ENCODE measurements at places on chromosomes 5 and 9.
A peak's percentile ranks its signal among the peaks of the same experiment; 100 is the strongest.

DNA sequence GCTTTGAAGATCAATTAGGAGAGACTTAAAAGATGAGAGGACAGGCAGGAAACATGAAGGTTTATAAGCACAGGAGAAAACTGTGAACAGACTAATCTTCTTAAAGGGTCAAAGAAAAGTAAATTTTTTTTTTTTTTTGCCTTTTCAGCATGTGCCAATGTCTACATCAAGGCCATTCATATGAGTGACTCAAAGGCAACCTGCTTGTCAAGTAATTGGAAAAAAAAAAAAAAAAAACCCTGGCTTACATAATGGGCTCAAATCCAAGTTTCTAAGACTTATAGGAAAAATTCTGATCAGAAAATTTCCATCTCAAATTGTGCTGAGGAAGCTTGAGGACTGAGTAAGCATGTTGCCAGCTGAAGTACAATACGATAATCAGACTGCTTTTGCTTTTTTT, 15.9 kb downstream of the PPP2R2B start:
- DNase-seq, result no peak

DNA sequence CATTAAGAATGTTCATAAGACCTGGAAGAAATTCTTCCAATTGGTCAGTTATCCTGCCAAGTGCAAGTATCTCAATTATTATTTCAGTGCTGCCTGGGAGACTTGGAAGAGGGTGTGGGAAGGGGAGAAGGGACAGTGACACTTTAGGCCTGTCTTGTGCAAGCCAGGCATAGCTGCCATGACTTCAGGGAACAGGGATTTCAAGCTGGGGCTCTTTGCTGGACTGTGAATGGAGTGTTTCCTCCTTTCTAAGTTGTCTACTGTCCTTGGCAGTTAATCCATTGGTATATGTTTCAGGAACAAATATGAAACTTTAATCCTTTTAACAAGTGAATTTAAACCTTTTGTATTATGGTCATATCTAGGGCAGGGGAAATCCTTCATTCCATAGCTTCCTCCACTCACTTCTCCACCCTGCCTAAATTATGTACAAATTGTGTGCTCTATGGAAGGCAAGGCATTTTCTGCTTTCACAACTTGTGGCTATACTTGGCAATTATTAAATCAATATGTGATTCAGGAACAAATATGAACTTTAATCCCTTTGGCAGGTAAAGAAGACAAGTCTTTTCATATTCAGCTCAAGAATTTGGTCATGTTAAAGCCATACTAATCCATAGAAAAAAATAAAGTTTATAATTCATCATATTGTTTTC, 72.7 kb upstream of the IL33 start:
- DNase-seq, result no peak

- DNase-seq, result no peak
These were observed 79.4 kb downstream of the AMBP start for GRCh38 chr9:113998525-113999255.

DNA sequence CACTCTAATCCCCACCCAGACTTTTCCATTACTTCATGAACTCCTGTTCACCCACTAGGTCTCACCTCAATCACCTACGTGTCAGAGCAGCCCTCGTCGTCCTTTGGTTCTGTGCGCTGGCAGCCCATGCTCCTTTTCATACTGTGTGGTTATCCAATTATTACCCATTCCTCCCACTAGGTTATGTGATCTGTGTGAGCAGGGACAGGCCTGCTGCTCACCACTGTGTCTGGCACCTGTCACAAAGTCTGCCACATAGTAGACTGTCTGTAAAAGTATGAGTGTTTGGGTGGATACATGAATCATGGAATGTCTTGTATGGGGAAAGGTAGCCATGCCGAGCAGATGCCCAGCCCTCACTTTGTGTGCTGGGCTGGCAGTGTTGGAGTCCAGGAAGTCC, 12.1 kb upstream of the SMAD5 start:
- DNase-seq, result no peak

DNA sequence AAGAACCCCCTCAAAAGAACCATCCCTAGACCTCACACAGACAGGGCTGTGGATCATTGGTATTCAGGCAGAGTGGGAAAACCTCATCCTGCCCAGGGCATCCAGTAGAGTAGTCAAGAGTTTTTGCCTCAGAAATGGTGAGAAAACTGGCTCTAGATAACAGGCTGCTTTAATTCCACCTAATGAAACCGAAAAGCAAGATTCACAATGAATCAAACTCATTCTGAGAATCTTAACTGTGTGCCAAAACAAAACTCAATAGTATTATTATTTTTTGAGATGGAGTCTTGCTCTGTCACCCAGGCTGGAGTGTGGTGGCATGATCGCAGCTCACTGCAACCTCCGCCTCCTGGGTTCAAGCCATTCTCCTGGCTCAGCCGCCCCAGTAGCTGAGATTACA, 17.8 kb upstream of the NPM1 start:
- no peak for DNase-seq

DNA sequence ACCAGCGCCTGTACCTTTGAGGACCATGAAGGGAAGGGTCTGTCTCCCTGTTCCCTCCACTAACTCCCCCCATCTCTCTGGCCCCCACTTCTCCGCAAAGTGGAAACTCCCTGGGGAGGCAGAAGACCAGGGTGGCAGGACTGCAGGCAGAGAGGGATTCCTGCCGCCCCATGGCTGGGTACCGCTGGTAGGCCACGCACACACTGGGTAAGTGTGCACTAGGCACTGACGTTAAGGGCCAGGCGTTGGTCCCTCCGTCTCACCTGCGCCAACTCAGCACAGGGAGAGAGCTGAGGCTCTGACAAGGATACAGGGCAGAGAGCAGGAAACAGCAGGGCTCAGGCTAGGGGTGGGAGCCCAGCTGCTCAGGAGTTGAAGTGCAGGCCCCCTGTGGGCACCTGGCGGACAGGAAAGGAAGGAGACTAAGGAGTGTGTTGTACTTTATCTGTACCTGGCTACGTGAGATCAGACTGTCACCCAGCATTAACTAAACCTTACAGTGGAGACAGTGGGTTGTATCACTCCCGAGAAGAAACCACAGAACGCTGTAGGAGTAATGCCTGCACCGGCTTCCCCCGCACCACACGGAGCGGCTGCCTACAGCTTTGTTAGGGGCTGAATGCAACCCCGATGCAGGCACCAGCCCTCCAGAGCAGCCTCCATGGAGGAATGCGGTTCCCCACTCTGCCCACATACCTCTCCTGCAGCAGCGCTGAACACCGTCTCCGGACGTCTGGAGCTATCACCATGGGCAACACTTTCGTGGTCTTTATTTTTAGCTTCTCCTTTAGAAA, 34.2 kb upstream of the CLPTM1L start:
- no peak for DNase-seq

DNA sequence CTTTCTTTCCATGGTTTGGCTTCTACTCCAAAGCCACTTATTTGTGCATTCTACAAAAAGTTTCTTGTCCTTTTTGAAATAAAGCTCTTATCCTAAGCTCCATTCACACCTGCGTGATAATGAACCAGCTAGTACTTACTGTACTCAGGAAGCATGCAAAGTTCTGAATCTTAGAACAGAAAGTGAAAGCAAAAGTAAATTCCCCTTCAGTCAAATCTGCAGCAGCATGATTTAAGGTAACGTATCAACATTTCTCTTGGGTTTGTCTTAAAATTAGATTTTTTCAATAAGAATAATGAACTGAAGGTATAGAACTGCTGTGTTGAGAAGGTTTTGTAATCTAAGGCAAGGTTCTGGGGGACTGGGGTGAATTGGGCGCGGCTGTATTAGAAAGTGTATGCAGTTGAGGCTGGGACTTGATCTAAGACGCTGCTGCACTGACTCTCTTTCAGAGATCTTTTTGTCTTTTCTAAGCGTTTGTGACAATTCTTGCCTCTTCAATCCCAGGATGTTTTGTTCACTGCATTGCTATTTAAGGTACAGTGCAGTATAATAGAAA, at the start of gene ERAP2:
ERAP2 (plus strand) TSS at position 209 of the 559 bp plus-strand sequence. CDS start 3,186 bp downstream, outside the sequence.
- no peak for DNase-seq

GRCh38 chr9:22446589-22446949, at the start of gene DMRTA1:
DMRTA1 (plus strand) TSS chr9:22446824; CDS start chr9:22447066, 242 bp downstream.
- no peak for DNase-seq

DNA sequence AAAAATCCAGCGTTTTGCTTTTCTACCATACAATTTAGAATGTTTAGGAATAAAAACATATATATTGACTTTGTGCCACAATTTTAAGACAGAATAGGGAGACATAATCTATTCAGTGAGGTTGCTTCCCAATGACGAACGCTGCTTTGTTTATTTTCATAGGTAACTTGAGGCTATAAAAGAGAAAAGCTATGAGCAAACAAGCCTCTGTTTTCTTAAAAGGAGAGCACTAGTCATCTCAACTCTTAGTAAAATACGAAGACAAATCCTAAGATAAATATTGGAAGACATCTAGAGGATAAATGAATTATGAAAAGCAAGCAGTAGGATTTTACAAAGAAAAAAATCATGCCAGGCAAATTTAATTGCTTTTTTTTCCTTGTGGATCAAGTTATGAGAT, 363.6 kb downstream of the ANXA1 start:
- DNase-seq, result no peak

- DNase-seq, result no peak
These were observed 2.2 kb upstream of the LPAR1 start for GRCh38 chr9:111040494-111040893.

DNA sequence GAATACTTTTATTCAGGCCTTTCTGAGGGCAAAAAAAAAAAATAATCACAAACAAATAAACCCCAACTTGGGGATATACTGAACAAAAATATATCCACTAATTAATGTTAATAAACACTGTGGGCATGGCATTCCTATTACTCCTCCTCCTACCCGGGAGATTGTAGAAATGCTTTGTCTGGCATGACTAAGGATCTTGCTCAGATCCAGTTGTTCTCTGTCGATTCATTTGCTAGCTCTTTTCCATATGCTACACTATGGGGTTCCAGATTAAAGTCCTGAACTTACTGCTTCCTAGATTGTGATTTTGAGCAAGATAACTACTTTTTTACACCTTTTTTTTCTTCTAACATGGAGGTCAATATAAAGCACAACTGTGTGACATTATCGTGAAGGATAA, 102.2 kb upstream of the PRR16 start:
- DNase-seq, result no peak

- DNase-seq, result peak; percentile 44
These were observed 368 bp upstream of the CCDC180 start for GRCh38 chr9:97307091-97307490.

DNA sequence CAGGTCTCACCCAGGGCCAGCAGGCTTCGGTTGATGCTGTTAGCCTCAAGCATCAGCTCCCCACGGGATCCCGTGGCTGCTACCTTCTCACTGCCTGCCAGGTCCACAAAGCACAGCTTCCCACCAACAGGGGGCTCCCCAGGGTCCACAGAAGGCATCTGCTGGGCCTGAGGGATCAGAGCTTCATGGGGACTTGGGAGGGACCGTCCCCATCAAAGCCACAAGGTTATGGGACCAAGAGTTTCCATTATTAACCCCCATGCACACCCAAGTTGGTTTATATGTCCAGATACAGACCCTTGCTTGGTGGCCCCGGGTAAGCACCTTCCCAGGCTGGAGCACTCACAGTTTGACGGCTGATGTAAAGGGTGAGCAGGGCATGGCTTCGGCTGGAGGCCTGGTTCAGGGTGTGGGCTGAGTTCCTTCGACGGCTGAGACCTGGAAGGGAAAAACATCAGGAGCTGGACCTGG, 3.0 kb downstream of the KIF12 start:
- DNase-seq, result no peak

DNA sequence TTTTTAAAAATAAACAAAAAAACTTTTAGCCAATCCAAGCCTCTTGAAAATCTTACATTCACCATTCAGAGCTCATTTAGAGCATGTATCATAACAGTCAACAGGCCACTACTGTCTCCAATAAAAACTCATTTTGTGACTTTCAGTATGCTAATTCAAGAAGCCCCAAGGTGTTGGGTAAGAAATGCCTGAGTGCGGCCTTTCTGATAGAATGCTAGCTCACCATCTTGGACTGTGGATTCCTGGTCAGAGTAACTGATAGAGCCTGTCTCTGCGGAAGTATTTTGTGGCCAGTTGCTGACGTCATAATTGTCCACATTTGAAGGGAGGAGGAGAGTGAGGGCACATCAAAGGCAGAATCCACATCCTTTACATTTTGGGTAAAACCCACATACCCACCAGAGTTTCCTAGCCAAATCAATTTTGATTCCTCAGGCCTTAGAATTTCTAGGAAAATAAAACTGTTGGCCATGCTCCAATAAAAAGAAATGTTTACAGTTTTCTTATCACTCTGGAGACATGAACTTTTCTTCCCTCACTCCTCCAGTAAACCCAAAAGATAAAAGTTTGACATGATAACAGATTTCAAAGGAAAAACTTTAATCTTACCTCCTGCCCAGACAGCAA, 41.1 kb upstream of the ERCC6L2 start:
- no peak for DNase-seq

Data from HFFc6 (cell line).